ENCODE measurements at places on chromosomes 7 and 10. TPM values are rescaled to one million over a fixed set of nuclear protein-coding genes. Genes with fewer than 3 reads are reported as not detected.
A peak's percentile ranks its signal among the peaks of the same experiment; 100 is the strongest.

The ITIH5 gene
- 0.84 TPM for total RNA-seq

The EPHA1 gene
- 6.0 TPM for total RNA-seq

DNA sequence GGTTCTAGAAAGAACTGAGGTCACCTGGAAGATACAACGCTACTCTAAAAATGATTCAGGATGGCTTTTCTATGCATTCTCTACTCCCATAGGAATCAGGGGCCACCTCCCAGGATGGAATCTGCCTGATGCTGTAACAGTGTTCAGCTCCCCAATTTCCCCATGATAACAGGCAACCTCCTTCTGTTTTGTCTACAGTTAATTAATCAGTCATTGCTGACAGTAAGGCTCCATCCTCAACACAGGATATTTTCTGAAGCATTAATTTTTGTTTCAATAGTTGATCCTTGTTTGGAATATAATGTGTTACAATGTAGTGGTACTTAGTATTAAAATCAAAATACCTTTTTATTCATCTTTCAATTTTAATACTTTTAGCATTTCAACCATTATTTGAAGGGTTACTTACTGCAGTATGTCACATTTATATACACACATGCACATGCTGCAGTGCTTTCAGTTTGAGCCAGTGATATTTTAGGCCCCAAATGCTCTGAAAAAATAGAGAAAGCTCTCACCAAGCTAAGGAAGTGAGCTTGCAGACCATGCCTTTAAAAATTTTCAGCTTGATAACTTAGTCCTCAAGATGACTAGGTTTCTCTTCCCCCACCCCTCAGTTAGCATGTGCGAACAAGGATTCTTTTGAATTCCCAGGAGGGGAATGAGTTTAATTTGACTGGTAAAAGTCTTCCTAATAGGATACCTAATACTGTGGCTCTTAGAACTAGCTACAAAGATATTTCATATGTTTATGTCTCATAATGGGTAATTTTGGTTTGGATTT lies 592 bp upstream of the PIK3CG start:
- H3K4me3 ChIP-seq = no peak overlapping the region
- no peak overlapping the region for H3K27ac ChIP-seq
- no peaks in the 10 kb centered on the region for H3K27me3 ChIP-seq
- no peak for DNase-seq

DNA sequence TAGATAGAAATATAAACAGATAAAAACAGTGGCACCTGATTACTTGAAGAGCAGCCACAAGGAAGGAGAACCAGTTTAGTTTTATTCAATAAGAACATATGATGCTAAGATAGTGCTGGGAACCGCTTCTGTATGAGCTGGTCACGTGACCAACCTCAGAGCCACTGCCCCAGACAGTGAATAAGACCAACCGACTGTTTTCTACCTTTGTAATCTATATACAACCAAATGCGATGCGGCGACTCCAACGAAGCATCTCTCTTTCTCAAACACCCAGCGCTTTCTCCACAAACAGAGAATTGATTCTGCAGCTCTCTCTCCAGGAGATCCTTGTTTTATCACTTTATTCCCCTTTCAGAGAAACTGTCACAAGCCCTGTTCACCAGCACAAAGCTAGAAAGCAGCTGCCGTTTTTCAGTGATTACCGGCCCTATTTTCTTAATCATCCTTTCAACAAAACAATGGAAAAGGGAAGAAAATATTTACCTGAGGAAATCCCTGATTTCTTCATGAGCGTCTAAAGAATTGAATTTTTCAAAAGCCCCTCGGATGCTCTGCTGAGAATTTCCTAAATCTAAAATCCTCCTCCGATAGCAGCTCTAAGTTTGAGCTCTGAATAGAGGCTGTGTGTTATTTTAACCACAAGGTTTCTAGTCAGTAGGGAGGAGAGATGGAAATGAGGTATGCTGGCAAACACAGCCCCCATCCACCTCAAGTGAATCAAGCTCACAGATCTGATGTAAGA lies 55.7 kb upstream of the JCAD start:
- H3K27me3 ChIP-seq = no peaks in the 10 kb centered on the region
- H3K27ac ChIP-seq = no peak overlapping the region
- peak; percentile 32 for DNase-seq
- H3K4me3 ChIP-seq = peak overlapping the region; percentile 23

GRCh38 chr7:38880454-38880853 lies 28.5 kb downstream of the VPS41 start:
- no peak overlapping the region for H3K27ac ChIP-seq
- H3K4me3 ChIP-seq = no peak overlapping the region
- no peaks in the 10 kb centered on the region for H3K36me3 ChIP-seq
- H3K4me1 ChIP-seq = no peaks in the 10 kb centered on the region

DNA sequence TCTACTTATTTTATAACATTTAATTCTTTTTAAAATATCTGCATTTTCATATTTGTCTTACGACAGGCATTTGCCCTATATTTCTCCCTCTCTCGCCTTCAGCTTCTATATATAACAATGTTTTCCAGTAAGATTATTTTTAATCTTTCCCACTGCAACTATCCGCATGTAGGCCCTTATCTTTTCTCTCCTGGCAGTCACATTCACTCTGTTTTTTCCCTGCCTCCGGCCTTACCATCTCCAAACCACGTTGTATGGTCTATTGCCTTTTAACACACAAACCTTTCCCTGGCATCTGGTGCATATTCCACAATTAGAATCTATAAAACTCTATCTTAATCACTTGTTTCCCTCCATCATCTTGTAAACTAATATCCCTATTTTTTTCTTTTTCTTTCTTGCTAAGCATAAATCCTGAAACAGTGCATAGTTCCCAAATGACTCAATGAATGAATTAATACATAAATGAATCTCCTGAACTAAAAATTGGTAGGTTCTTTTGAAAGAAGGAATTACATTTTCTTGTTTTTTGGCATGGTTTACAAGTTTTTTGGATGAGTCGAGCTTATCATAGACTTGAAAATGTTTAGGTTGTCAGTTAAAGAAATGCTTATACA lies 173.2 kb downstream of the SEMA3A start:
- H3K4me3 ChIP-seq = no peak overlapping the region
- H3K27ac ChIP-seq = no peak overlapping the region
- no peaks in the 10 kb centered on the region for H3K27me3 ChIP-seq
- DNase-seq = no peak
- peaks cover 16% of the 10 kb centered on the region for H3K4me1 ChIP-seq

- no peaks in the 10 kb centered on the region for H3K36me3 ChIP-seq
- H3K27me3 ChIP-seq = no peaks in the 10 kb centered on the region
- no peak overlapping the region for H3K4me3 ChIP-seq
- no peak overlapping the region for H3K27ac ChIP-seq
Measured at GRCh38 chr10:123021517-123021916, 12.7 kb downstream of the ACADSB start.

DNA sequence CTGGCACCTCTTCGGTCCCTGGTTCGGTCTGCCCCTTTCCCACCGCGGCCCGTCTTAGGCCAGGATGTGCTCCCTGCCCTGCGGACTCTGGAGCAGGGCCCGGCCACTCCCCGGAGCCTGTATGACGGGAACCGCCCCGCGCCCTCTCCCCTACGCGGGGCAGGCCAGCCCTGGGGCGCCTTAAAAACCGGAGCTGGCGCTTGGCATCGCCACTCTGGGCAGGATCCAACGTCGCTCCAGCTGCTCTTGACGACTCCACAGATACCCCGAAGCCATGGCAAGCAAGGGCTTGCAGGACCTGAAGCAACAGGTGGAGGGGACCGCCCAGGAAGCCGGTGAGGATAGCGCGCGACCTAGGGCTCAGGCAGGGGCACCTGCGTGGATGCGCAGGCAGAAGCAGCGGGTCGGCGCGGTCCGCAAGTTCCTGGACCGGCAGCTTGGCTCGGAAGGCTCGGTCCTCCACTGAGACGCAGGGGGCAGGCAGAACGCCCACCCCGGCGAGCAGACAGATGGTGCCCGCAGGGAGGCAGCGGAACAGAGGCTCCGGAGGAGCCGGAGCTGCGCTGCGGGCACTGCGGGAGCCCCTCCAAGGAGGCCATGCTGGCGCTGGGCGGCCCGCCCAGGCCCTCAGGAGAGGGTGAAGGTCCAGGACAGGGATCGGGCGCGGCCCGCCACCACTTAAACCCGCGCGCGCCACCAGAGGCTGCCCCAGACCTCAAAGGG lies at the start of gene ADIRF:
Gene ADIRF (plus strand): TSS at position 212 of the 723 bp plus-strand sequence. CDS start 63 bp downstream, at position 275.
- no peak within 1 kb of the TSS for H3K4me3 ChIP-seq
- no peak for DNase-seq
- peaks cover 28% of the 10 kb centered on the region for H3K27me3 ChIP-seq
- no peaks in the 10 kb centered on the region for H3K36me3 ChIP-seq
- no peak within 1 kb of the TSS for H3K27ac ChIP-seq

DNA sequence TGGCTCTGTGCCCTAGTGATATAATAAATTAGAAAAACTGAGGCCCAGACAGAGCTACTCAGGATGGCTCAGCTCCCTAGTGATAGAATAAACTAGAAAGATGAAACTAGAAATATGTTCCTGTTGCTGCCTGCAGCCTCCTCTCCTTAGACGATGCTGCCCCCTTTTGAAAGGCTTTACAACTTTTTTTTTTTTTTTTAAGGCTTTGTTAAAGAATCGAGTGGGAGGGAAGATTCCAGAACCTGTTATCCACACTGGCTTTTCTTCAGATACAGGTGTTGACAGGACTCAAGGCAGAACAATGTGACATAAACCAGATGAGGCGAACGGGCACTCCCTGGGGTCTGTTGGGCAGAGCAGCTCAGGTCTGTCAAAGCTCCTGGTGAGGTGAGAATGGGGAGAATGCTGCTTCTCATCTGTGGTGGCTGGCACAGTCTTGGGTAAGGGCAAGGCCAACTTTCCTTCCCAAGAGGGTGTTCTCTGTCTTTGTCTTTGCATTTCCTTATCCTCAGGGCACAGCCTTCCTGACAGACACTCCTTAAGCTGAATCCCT lies 175.1 kb downstream of the COBL start:
- H3K36me3 ChIP-seq = no peaks in the 10 kb centered on the region
- peak; percentile 59 for DNase-seq
- no peaks in the 10 kb centered on the region for H3K4me1 ChIP-seq
- H3K27ac ChIP-seq = no peak overlapping the region
- H3K27me3 ChIP-seq = no peaks in the 10 kb centered on the region

- no peak for DNase-seq
- no peaks in the 10 kb centered on the region for H3K4me1 ChIP-seq
- H3K27ac ChIP-seq = no peak overlapping the region
- H3K4me3 ChIP-seq = no peak overlapping the region
- no peaks in the 10 kb centered on the region for H3K36me3 ChIP-seq
Measured at GRCh38 chr7:77960336-77960735, 161.8 kb downstream of the PHTF2 start.

DNA sequence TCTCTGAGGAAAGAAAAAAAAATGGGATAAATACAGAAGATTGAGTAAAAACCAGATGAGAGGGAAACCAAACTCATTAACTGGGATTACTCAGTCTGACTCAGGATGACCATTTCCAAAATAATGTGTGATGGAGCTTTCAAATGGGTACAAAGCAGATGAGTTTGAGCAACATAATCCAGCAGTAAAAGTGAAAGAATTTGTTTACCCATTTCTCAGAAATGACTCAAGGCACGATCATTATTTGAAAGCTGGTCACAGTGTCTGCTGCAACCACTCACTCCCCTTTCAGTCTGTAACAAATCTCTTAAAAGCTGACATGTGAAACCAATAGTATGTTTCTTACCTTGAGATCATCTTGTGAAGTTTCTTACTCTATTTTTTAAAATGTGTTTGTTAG lies 104.7 kb upstream of the KLF14 start:
- H3K36me3 ChIP-seq = no peaks in the 10 kb centered on the region
- no peaks in the 10 kb centered on the region for H3K4me1 ChIP-seq
- no peak overlapping the region for H3K4me3 ChIP-seq
- H3K27ac ChIP-seq = no peak overlapping the region
- no peaks in the 10 kb centered on the region for H3K27me3 ChIP-seq

GRCh38 chr10:101241840-101242707 lies 12.8 kb upstream of the LBX1 start:
- H3K27ac ChIP-seq = no peak overlapping the region
- no peak overlapping the region for H3K4me3 ChIP-seq
- DNase-seq = no peak
- H3K4me1 ChIP-seq = peaks cover under 1% of the 10 kb centered on the region
- no peaks in the 10 kb centered on the region for H3K36me3 ChIP-seq

- H3K27ac ChIP-seq = no peak overlapping the region
- DNase-seq = no peak
- H3K4me1 ChIP-seq = no peaks in the 10 kb centered on the region
- no peaks in the 10 kb centered on the region for H3K36me3 ChIP-seq
Measured at GRCh38 chr7:144761493-144761892, 74.4 kb downstream of the TPK1 start.

DNA sequence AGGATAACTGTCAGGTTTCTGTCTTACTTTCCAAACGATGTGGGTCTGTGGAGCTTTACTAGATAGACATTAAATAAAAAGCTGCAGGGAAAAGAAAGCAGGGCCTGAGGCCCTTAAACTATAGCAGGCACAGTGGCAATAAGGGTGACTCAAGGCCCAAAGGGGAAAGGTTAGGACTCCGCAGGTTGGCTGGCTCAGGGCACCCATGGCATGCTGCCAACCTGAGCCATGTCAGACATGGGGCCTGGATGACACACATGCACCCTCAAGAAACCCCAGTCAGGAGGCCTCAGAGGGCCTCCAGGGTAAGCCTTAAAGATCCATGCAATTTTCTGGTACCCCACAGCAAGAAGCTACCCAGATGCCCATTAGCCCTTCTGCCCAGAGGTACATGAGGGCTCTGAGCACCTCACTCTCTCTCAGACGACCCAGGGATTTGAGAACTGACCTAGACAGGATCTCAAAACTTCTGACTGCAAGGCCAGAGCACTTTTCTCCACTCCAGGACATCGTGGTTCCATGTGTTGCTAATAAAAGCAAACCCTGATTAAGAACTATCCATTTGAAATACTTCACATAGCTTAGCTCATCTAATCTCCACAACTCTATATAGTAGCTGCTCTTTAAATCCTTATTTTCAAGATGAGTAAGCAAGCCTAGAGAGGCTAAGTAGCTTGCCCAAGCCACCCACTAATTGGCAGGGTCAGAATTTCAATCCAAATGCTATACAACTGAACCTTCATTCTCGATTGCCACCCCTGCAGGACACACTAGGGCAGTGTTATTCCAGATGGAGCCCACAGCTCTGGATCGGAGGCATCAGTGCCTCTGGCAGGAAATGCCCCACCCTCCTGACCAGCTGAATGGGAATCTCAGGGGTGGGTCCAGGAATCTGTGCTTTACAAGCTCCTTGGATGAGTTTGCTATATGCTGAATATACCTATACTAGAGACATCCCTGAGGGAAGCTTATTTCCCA lies 132.5 kb upstream of the EFCAB10 start:
- no peak overlapping the region for H3K4me3 ChIP-seq
- no peak overlapping the region for H3K27ac ChIP-seq
- H3K36me3 ChIP-seq = no peaks in the 10 kb centered on the region
- DNase-seq = no peak
- no peaks in the 10 kb centered on the region for H3K4me1 ChIP-seq
- no peaks in the 10 kb centered on the region for H3K27me3 ChIP-seq

Data from neural progenitor cell (in vitro differentiated cells).